Substantia nigra (tissue), 51 donors: ENCODE measurements at places on chromosomes 12 and 14.

- no peak for DNase-seq
These were observed 1312.9 kb upstream of the FLRT2 start for GRCh38 chr14:84217066-84217465.

DNA sequence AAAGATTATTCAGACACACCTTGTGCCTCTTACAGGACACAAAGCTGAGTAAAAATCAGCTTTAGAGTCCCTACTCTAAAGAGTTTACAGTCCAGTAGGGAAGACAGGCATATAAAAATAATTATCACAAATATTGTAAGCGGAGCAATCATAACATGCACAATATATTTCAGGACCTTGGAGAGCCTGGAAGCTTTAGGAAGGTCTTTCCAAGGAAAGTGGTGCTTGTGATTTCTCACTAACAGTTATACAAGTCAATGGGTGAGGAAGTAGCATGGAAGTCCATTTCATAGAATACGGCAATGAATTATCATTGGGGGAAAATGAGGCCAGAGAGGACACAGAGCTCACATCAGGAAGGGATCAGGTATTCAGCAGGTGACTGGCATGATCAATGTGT lies 268.3 kb downstream of the C12orf50 start:
- no peak for DNase-seq

DNA sequence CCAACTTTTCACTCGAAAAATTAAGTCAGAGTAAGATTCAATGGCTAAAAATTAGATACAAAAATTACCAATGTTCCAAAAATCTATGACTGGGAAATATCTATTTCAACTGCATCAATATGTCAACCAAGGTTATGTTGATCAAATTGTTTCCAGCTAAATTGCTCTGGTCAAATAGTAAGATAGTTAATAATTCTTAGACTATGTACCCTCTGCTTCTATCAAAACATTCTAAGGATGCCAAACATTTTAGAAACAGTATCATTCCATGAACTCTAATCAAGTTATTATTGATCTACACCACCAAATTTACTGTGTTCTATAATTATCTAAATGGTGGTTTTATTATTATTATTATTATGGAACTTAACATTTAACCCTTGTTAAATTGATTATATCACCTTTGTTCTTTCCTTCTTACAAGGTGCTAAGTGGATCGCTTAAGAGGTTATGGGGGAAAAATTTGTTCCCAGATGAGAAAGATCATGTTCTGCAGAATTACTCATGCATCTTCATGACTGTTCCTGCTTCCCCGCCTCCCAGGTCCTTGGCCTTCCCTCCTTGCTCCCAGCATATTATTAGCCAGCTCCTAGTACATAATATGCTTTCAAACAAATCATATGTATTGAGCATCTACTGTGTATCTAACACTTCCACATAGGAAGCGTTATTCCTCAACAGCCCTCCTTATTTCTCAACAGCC lies 240.5 kb upstream of the KRR1 start:
- no peak for DNase-seq

DNA sequence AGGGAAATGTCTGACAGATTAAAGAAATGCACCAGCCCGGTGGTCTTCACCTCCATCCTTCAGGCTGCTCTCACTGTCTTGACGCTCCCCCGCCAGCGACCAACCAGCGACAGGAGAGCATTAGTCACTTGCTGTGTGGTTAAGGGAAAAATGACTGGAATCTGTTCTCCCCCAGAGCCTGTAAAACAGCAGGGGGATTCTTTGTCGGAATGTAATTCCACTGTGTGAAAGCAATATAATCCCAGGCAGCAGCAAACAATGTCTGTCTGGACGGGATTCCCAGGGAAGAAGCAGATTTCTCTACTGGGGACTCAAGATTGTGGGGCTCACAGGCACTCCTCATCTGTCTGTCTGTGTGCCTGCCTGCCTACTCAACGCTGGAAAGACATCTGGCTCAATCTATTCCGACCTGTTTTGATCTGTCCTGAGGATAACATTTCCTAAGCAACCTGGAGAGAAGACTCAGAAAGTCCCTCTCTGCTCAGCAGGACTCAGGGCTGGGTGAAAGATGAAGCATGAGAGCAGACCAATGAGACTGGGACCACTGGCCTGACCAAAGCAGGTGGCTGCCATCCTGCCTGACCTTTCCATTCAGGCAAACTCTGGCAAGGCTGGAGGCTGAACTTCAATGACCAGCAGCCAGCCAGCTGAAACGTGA lies 54.6 kb downstream of the NUAK1 start:
- no peak for DNase-seq

DNA sequence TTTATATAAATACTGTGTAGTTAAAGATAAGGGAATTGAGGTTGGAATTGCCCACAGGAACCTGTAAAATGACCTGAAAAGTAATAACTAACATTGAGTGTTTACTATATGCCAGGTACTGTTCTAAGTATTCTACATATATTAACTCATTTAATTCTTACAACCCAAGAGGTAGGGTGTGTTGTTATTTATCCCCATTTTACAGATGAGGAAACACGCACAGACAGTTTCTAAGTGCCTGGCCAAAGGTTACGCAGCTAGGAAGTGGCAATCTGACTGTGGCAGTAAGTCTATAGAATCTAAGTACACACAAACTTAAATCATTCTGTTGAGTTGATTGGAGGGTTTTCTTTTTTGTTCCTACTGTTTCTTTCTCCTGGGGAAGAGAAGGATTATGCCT lies 1.1 kb upstream of the TSPAN31 start:
- no peak for DNase-seq

DNA sequence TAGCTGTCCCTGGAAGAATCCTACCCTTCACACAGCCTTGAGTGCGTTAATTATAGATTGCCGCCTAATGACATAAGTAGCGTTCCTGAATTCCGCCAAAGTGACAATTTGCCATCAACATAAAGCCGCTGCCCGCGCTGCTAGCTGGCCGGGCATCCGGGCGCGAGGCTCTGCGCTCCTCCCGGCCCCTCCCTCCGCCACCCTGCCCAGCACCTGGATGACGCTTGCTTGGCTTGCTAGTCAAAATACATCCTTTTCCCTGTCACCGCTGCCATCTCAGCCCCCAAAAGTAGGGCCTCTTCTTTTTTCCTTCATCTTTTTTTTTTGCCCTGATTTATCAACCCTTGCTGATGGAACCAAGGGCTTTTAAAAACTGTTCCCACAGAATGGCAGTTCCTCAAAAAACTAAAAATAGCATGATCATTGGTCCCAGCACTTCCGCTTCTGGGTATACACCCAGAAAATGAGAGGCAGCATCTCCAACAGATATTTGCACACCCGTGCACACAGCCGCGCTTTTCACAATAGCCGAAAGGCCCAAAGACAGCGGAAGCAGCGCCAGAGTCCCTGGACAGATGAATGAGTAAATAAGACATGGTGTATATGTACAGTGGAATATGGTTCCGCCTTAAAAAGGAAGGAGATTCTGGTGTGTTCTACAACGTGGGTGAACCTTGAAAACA lies 235.2 kb downstream of the BCL11B start:
- no peak for DNase-seq

DNA sequence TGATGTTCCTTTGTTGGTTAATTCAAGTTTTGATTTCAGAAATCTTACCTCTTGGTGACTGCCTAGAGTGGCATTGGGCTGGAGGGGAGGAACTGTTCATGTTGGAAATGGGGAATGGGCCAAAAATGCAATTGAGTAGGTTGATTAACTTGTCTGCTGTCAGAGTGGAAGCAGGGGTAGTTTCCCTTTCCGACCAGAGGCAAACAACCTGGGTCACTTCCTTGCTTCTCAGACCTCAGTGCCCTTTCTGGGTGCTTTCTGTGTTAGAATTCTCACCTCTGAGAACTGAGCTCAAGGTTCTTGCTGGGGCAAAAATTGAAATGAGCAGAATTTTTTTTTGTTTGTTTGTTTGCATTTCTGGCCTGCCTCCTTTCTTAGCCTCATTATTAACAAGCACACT lies 2.3 kb upstream of the M6PR start:
- no peak for DNase-seq
